ENCODE measurements at places on chromosomes 7 and 10.

DNA sequence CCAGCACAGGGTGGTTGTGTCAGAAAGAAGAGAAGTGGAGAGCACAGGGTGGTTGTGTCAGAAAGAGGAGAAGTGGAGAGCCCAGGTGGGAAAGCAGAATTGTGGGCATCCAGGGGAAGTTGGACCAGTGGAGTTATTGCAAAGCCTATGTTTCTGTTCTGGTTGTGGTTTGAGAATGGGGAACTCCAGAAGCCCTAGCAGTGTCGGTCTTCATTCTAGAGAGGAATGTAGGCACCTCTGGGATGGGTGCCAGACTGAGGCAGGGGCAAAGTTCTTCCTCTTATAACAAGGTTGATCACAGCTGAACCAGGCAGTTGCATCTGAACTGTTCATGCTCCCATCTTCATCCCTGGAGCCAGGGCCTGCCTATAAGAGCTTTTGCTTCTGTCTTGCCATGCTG lies 954 bp downstream of the FSCN3 start:
- peaks cover 10% of the 10 kb centered on the region for H3K4me1 ChIP-seq
- H3K4me3 ChIP-seq: no peak overlapping the region
- peaks cover 18% of the 10 kb centered on the region for H3K36me3 ChIP-seq
- DNase-seq: no peak

DNA sequence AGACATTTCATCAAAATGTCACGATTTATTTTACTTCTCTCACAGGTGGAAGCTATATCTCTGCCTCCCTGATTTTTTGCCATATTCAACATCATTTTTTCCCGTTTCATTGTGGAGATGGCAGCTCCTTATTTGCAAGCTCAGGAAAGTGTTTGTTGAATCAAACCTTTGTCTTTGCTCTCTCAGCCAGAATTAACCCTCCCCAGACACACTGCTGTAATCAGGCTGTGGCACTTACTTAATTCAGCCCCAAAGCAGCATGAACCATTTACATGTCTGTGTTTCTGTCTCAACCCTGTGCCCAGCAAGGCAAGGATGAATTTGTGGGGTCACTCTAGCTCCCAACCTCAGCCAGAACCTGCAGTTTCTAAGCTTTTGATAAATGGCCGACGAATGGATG lies 397.2 kb downstream of the TCERG1L start:
- no peaks in the 10 kb centered on the region for H3K27me3 ChIP-seq
- no peaks in the 10 kb centered on the region for H3K4me1 ChIP-seq
- H3K4me3 ChIP-seq: no peak overlapping the region
- DNase-seq: no peak
- no peaks in the 10 kb centered on the region for H3K36me3 ChIP-seq
- H3K27ac ChIP-seq: no peak overlapping the region

- no peak overlapping the region for H3K4me3 ChIP-seq
- H3K27ac ChIP-seq: no peak overlapping the region
- no peaks in the 10 kb centered on the region for H3K36me3 ChIP-seq
- no peaks in the 10 kb centered on the region for H3K27me3 ChIP-seq
Measured at GRCh38 chr7:41928166-41928565, 225.3 kb upstream of the INHBA start.

- no peaks in the 10 kb centered on the region for H3K27me3 ChIP-seq
- no peaks in the 10 kb centered on the region for H3K36me3 ChIP-seq
- no peak overlapping the region for H3K27ac ChIP-seq
- H3K4me3 ChIP-seq: no peak overlapping the region
- no peaks in the 10 kb centered on the region for H3K4me1 ChIP-seq
- no peak for DNase-seq
Measured at GRCh38 chr10:64113792-64114191, 592.6 kb downstream of the REEP3 start.

DNA sequence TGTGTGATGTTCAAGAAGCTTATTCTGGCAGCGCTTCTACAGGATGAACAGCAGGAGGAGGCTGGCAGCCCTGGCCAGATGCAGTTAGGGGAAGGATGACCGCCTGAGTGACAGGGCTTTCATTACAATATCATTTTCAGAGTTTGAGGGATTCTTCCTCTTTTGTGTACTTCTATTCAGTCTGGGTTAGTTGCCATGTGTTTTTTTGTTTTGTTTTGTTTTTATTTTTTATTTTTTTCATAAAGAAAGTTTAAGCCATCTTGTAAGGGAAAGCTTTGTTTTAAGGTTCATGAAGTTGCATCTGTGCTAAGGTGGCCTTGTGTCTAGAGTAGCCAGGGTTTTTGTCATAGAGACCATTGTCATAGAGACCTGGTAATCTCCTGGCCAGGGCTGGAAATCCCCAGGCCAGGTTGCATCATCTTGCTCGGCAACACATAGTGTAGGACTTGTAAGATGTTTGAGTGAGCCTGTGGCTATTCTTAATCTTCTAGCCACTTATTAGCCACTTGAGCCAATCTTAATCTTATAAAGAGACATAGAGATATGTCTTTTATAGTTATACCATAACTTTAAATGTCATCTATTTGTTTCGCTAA lies 230.5 kb upstream of the TMEM229A start:
- no peaks in the 10 kb centered on the region for H3K27me3 ChIP-seq
- no peaks in the 10 kb centered on the region for H3K4me1 ChIP-seq
- no peak overlapping the region for H3K4me3 ChIP-seq
- H3K36me3 ChIP-seq: no peaks in the 10 kb centered on the region
- no peak overlapping the region for H3K27ac ChIP-seq

DNA sequence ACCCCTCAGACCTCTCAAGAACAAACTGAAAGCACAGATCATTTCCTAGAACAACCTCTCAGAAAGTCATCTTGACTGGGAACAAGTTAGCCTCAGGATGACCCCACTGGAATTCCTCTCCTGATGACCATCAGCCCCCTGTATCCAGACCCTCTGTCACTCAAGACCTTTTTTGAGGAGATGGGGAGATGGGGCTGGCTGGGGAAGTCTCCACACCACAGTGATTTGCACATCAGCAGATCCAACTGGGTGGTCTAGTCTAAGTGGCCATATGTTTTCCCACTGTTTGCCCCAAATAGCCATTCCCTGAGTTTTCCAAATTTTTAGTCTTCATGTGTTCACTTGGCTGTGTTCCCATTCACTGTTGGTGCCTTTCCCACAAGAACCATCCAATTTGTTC lies 452.4 kb upstream of the NPVF start:
- no peaks in the 10 kb centered on the region for H3K36me3 ChIP-seq
- DNase-seq: no peak
- no peak overlapping the region for H3K27ac ChIP-seq
- H3K27me3 ChIP-seq: no peaks in the 10 kb centered on the region

DNA sequence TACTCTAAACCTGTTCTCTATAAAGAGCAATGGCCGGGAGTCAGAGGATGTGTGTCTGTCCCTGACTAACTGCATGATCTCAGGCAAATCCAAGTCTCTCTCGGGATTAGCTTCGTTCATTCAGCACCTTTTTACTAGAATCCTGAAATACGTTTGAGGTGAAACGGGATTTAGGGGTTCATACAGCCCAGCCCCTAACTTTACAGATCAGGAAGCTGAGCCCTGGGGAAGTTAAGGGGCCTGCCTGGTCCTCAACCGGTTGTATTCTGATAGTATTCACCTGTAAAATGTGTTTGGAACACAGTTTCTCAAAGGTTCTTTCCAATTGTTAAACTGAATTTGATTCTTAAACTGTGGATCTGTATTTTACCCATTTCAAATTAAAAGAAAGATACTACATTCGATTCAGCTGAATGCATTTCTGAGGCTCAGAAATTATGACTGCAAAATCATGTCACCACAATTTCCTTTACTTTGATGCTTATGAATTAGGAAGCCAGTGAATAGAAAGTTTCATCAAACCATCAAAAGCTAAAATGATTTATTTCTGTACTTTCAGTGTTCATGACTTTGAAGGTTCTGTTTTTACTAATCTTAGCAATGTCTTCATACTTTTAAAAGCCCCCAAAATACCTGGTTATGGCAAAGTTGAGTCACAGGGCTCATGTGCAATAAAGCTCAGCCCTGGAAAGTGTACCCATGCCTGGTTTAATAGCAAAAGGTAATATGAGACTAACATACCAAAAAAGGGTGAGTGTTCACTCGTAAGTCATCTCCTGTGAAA lies 28.9 kb upstream of the EZH2 start:
- H3K36me3 ChIP-seq: no peaks in the 10 kb centered on the region
- no peaks in the 10 kb centered on the region for H3K27me3 ChIP-seq
- H3K4me1 ChIP-seq: no peaks in the 10 kb centered on the region

GRCh38 chr7:32298408-32299132 lies 191.6 kb downstream of the LSM5 start:
- H3K36me3 ChIP-seq: no peaks in the 10 kb centered on the region
- H3K27me3 ChIP-seq: no peaks in the 10 kb centered on the region
- no peak overlapping the region for H3K27ac ChIP-seq
- H3K4me3 ChIP-seq: peak overlapping the region; percentile 65
- no peak for DNase-seq

GRCh38 chr10:30842185-30842584 lies 189.5 kb downstream of the ZNF438 start:
- no peak overlapping the region for H3K4me3 ChIP-seq
- DNase-seq: no peak
- H3K27ac ChIP-seq: no peak overlapping the region
- H3K4me1 ChIP-seq: peaks cover 3% of the 10 kb centered on the region
- no peaks in the 10 kb centered on the region for H3K36me3 ChIP-seq

DNA sequence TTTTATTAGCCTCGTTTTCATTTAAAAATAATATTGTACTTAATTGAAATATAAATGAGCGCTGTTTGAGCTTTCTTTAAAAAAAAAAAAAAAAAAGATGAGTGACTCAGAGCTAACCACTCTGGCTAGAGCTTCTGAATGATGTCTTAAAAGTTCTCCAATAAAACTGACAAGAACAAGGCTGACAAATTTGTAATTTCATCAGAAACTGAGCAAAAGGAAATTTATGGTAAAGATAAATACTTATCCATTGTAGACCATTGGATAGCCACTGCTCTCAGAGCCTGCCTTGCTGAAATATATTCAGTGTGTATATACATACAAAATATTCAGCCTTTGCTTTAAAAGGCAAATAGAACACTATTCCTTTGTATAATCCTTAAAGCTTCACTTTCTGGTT lies 91.2 kb upstream of the OIT3 start:
- H3K4me1 ChIP-seq: peaks cover 12% of the 10 kb centered on the region
- H3K36me3 ChIP-seq: no peaks in the 10 kb centered on the region
- H3K27ac ChIP-seq: no peak overlapping the region
- DNase-seq: no peak
- peak overlapping the region; percentile 18 for H3K4me3 ChIP-seq
- H3K27me3 ChIP-seq: no peaks in the 10 kb centered on the region

DNA sequence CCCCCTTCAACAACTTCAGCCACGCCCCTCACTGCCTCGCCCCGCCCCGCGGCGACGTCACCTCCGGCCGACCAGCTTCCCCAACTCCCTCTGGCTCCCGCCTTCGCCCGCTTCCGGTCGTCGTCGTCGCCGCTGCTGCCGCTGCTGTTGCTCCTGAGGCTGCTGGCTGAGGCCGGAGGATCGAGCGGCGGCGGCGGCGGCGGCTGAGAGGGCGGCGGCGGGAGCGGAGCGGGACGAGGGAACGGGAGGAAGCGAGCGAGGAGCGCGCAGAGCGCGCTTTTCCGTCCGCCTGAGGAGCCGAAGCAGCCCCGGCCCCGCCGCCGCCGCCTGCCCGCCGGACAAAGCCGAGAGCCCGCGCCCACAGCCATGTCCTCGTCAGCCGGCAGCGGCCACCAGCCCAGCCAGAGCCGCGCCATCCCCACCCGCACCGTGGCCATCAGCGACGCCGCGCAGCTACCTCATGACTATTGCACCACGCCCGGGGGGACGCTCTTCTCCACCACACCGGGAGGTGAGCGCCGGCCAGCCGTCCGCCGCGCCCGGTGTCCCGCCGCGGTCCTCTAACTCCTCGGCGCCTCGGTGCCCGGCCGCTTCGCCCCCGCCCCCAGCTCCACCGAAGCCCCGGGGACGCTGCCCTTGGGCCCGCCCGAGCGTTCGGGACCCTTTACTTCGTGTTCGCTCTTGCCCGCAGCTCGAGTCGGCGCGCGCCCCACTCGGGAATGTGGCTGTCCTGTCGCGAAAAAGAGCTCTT lies at the start of gene EIF4EBP2:
Gene EIF4EBP2, plus strand, starts transcription at position 110 of the 751 bp plus-strand sequence. Its CDS starts 257 bp downstream, at position 367.
- DNase-seq: peak; percentile 90
- no peaks in the 10 kb centered on the region for H3K27me3 ChIP-seq
- peak within 1 kb of the TSS; percentile 99 for H3K27ac ChIP-seq
- peaks cover 27% of the 10 kb centered on the region for H3K4me1 ChIP-seq

- H3K4me3 ChIP-seq: no peak overlapping the region
- H3K4me1 ChIP-seq: no peaks in the 10 kb centered on the region
- no peak overlapping the region for H3K27ac ChIP-seq
Measured at GRCh38 chr7:44057181-44057848, 8.1 kb downstream of the PGAM2 start.

GRCh38 chr7:123099712-123100111 lies 100.1 kb downstream of the SLC13A1 start:
- no peaks in the 10 kb centered on the region for H3K27me3 ChIP-seq
- no peaks in the 10 kb centered on the region for H3K4me1 ChIP-seq
- no peak for DNase-seq

- H3K4me3 ChIP-seq: no peak overlapping the region
- H3K27ac ChIP-seq: no peak overlapping the region
- H3K27me3 ChIP-seq: no peaks in the 10 kb centered on the region
- peaks cover 10% of the 10 kb centered on the region for H3K4me1 ChIP-seq
Measured at GRCh38 chr7:36186359-36187121, 33.5 kb downstream of the EEPD1 start.

DNA sequence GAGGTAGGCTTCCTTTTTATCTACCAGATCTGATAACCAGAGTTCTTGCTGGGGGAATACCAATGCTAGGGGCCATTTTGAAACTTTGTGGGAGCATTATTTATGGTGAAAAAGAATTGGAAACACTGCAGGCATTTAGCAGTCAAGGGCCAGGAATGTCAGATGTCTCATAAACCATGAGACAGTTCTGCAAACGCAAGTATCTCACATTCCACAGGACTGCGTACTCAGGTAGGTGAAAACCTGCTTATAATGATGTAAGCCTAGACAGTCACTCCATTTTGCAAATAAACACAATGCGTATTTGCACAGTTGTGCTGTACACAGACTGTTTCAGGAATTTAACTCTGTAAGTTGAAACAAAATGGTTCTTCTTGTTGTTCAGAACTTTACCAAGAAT lies 33.9 kb downstream of the ECHDC3 start:
- DNase-seq: no peak
- no peak overlapping the region for H3K4me3 ChIP-seq
- H3K27ac ChIP-seq: no peak overlapping the region

GRCh38 chr7:27277628-27278027 lies 35.0 kb downstream of the EVX1 start:
- H3K4me3 ChIP-seq: no peak overlapping the region
- no peak overlapping the region for H3K27ac ChIP-seq
- no peaks in the 10 kb centered on the region for H3K36me3 ChIP-seq
- no peak for DNase-seq
- H3K4me1 ChIP-seq: no peaks in the 10 kb centered on the region

DNA sequence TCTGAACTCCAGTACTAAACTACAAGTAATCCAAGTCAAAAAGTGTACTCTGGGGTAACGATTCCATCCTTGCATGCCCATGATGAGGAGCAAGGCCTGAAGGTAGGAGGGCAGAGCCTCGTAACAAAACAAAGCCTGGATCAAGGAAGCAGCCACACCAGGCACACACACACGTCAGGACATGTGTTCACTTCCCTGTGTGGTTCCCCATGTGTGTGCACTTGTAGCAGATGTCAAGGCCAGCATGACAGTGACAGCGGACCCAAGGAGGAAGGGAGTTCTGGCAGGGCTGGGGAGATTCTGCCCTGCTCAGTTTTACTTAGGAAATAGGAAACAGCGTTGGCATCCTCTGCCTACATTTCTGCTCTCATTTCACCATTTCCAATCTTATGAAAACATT lies 92.8 kb downstream of the ALOX5 start:
- H3K4me1 ChIP-seq: no peaks in the 10 kb centered on the region
- H3K4me3 ChIP-seq: no peak overlapping the region
- no peaks in the 10 kb centered on the region for H3K27me3 ChIP-seq
- no peaks in the 10 kb centered on the region for H3K36me3 ChIP-seq
- no peak for DNase-seq
